Omental fat pad (tissue), 4 donors: ENCODE measurements at places on chromosomes 13 and 19.
A peak's percentile ranks its signal among the peaks of the same experiment; 100 is the strongest.

GRCh38 chr19:31351855-31352195 lies 2.6 kb upstream of the TSHZ3 start:
- no peak for DNase-seq

- no peak for DNase-seq
Measured at GRCh38 chr13:30355384-30355699, 48.0 kb upstream of the KATNAL1 start.

GRCh38 chr13:105579821-105580710 lies 955.4 kb downstream of the EFNB2 start:
- DNase-seq: no peak

GRCh38 chr13:47594833-47595232 lies 406.2 kb downstream of the SUCLA2 start:
- no peak for DNase-seq

GRCh38 chr19:42244347-42245220 lies 2.2 kb upstream of the GSK3A start:
- DNase-seq: peak; percentile 64

DNA sequence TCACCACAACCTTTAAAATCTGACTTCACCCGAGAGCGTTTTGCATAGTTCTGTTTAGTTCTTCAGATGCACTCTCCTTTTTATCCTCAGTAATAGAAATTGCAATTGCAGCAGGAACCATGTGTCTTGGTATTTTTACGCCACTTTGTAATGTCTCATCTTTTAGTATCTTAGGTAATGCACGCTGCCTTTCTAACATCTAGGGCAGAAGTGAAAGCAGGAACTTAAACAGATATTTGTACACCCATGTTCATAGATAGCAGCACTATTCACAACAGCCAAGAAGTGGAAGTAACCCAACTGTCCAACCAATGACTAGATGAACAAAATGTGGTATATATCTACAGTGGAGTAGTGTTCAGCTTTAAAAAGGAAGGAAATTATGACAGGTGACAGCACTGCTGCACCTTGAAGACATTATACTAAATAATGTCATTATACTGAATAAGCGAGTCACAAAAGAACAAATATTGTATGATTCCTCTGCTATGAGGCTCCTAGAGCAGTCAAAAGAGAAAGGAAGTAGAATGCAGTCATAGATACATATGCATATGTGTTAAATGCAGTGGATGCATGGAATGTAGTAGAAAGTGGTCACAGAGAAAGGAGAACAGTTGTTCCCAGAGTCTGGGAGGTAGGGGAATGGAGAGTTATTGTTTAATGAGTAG lies 105.9 kb upstream of the GJB6 start:
- DNase-seq: no peak

- DNase-seq: no peak
Measured at GRCh38 chr13:42109957-42110356, 61.5 kb downstream of the DGKH start.

DNA sequence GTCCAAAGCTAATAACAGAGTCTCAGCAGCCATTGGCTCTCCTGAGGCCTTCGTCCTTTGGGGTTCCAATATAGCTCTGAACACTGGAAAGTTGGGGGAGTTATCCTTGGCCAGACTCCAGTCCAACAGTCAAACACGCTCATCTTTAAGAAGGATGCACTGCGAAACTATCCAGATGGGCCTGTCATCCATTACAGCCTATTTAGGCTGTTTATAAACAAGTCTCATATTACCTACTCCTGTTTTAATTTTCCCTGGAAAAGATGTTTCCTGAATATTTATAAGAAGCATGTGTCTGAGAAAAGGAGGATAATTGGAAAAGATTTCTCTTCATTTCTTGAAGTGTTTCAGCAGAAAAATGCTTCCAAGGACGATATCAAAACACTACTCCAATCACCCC lies 170.7 kb downstream of the DCT start:
- no peak for DNase-seq

- peak; percentile 86 for DNase-seq
Measured at GRCh38 chr13:99498171-99499161, 2.8 kb upstream of the TM9SF2 start.

- DNase-seq: no peak
Measured at GRCh38 chr19:14425696-14426138, 6.6 kb upstream of the DDX39A start.

GRCh38 chr13:81987677-81988357 lies 1646.9 kb upstream of the SPRY2 start:
- DNase-seq: no peak

DNA sequence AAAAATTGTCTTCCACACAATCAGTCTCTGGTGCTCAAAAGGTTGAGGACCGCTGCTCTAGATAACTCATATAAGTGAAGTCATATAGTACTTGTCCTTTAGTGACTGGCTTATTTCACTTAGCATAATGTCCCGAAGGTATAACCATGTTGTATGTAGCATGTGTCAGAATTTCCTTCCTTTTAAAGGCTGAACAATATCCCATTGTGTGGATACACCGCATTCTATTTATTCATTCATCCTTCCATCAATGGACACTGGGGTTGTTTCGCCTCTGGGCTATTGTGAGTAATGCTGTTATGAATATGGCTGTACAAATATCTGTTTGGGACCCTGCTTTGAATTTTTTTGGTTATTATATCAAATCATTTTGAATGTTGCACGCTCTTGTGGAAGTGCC lies 4.6 kb upstream of the LYPD5 start:
- DNase-seq: no peak

GRCh38 chr13:105519771-105520170 lies 1015.7 kb downstream of the EFNB2 start:
- no peak for DNase-seq

- DNase-seq: no peak
Measured at GRCh38 chr19:50349277-50350057, 16.0 kb downstream of the NAPSA start.

DNA sequence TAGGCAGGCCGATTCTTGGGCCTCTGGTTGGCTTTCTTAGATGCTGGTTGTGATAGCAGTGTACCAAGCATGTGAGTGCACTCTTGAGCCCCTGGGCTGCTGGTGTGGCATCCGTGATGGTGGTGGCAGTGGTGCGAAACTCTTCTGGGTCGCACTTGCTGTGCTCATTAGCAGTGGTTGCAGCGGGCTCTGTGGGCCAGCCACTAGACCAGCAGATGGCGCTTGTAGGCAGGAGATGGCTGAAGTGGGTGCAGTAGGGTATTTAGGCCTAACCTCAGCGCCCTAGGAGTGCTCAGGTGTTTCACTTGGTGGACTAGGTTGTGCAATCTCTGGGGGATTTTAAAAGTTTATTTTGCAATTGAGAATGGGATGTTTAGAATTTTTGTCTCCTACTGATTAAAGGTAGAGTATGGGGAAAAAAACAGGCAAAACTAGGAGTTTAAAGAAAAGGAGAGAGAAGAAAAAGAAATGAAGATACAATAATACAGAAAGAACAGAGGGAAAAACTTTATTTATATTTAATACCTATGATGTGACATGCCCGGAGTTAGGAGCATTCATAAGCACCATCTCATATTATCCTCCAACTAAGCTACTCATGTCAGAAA lies 4.3 kb upstream of the ZNF17 start:
- DNase-seq: peak; percentile 25

GRCh38 chr19:3268326-3268725 lies 43.9 kb downstream of the CELF5 start:
- DNase-seq: no peak

GRCh38 chr19:14985133-14985532 lies 5.5 kb upstream of the SLC1A6 start:
- DNase-seq: no peak

GRCh38 chr13:22095794-22096193 lies 424.9 kb downstream of the FGF9 start:
- DNase-seq: no peak

DNA sequence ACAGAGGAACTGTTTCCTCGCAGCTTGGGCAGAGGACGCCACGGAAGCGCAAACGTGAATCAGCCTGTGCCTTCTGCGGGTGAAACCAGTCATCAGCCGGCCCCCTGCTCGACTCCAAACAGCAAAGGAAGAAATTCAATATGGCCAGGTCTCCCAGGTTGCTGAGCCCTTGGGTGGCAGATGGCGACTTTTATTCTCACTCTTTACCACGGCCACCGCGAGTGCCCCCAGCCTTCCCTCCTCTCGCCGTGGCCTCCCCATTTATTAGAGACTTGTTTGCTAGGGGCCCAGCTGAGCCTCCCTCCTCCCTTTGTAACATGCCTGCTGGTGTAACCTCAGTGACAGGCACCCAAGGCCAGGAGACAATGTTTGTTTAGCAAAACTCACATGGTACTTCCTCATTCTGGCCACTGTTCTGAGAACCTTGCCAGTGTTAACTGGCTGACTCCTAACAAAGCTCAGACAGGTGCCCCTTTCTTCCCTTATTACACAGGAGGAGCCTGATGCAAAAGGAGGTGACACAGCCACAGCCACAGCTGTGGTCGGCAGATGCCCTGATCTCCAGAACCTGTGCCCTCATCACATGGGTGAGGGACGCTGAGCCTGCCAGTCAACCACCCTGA lies 5.8 kb downstream of the RAB20 start:
- no peak for DNase-seq

- DNase-seq: no peak
Measured at GRCh38 chr19:42343344-42344110, 18.1 kb downstream of the MEGF8 start.

GRCh38 chr13:110109910-110110309 lies 197.0 kb downstream of the COL4A1 start:
- DNase-seq: no peak

DNA sequence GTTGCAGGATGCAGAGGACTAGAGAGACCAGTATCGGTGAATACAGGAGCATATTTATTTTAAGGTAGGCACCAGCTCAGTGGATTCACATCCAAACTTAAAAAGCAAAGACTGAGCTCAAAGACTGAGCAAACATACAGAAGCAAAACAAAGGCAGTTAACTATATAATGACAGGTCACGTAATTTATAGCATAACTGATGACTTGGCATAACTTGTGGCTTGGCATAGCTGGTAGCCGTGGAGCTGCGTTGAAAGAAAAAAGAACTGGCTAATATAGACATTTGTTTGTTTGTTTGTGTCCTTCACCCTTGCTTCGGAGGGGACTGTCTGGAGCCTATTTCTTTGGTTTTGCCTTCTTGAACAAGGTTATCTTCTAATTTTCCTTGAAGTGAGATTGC lies 33.7 kb downstream of the ZNF493 start:
- no peak for DNase-seq

DNA sequence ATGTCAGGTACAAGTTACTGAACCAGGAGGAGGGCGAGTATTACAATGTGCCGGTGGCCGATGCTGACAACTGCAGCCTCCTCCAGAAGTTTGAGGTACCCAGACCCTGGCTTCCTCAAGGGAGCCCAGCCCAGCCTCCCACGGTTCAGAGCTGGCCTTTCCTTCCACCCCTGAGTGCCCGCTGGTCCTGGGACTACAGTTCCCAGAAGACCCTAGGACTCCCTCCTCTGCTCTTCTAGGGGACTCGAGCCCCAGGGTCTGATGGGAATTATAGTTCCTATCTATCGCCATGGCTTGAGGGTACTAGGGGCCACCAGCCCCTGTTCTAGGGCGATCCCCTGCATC lies 11.0 kb downstream of the PRKCG start:
- no peak for DNase-seq

DNA sequence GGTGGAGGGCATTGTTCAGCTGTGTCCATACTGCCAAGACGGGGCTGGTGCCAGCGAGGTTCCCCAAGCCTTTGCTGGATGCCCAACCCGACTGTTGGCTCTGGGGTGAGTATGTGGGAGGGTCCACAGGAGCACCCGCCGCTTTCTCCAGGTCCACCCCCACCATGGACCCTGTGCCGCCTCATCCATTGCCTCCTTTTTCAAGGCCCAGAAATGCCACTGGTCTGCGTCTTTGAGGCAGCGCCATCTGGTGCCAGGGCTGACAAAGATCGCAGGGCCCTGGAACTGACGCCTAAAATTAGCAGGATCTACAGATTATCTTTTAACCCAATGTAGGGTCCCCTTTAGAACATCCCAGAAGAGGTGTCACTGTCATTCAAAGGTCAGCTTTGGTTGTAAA lies 34.6 kb downstream of the NFIX start:
- DNase-seq: no peak

- no peak for DNase-seq
Measured at GRCh38 chr13:30398601-30399072, 23.7 kb upstream of the UBE2L5 start.

- no peak for DNase-seq
Measured at GRCh38 chr13:101706651-101707050, 254.2 kb downstream of the ITGBL1 start.

DNA sequence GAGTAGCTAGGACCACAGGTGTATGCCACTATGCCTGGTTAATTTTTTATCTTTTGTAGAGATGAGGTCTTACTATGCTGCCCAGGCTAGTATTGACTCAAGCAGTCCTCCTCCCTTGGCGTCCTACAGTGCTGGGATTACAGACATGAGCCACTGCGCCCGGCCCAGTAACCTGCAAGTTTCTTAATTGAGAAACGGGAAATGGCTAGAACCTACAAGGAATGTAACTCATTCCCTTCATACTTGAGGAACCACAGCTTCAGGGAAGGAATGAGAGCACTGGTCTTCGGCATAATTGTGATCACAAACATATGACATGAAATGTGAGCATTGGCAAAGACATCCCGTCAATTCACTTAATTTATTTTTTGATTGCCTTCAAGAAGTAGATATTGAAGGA lies 157.0 kb downstream of the KLF5 start:
- no peak for DNase-seq
